ENCODE measurements at places on chromosomes 1 and 21.

GRCh38 chr1:38571726-38572125 is 287.8 kb downstream of the RRAGC start:
- no peak for DNase-seq

GRCh38 chr21:28436286-28436932 is 556.3 kb downstream of the LTN1 start:
- no peak for DNase-seq

GRCh38 chr1:150516616-150517015 is 1.1 kb downstream of the FALEC start:
- no peak for DNase-seq

DNA sequence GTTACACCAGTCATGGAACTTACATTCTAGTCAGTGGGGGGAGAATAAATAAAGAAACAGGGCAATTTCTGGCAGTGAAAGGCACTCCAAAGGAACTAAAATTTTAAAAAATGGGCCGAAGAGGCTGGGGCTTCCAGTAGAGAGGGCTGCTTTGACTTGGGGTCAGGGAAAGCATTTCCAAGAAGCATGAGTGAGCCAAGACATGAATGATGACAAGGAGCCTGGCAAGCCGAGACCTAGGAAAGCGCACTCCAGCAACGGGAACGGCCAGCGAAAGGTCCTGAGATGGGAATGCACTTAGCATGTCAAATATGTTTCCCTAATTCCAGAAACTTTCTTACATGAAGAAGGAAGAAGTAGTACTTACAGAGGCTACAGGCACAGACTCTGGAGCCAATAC is 95.4 kb upstream of the NGF start:
- DNase-seq: no peak

DNA sequence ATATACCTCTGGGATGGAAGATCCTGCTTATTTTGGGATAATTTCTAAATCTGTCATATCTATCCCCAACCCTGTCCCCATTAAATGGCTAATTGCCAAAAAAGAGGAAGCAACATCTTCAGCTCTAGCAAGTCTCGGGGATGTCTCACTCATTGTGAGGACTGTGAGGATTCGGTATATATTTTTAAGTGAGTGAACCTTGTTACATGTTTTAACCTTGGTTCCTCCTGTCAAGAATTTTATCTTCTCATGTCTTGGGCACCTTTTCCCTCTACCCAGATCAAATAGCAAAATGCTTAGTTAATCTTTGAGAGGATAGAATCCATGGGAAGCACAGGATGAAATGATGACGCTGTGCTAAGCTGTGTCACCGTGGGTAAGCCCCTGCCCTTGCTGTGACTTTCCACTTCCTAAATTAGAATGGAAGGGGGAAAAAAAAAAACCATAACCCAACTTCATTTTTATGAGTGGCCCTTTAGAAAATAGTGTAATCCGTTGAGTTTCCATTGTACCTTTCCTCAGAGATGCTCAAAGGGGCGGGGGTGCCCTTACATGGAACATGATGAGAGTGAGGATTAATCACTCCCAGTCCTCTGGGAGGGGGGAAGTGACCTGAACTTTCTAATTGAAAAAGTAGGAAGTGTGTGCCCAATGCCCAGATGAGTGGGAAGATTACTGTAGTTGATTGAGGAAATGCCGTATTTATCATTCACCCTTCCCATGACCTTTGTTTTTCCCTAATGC is 7.6 kb downstream of the ATP1A1 start:
- no peak for DNase-seq

- DNase-seq: no peak
Measured at GRCh38 chr1:56897150-56898004, 42.8 kb downstream of the C8A start.

- no peak for DNase-seq
Measured at GRCh38 chr1:67618285-67619018, 66.5 kb upstream of the GADD45A start.

GRCh38 chr1:156765666-156766065 is 1.7 kb upstream of the PRCC start:
- DNase-seq: no peak

DNA sequence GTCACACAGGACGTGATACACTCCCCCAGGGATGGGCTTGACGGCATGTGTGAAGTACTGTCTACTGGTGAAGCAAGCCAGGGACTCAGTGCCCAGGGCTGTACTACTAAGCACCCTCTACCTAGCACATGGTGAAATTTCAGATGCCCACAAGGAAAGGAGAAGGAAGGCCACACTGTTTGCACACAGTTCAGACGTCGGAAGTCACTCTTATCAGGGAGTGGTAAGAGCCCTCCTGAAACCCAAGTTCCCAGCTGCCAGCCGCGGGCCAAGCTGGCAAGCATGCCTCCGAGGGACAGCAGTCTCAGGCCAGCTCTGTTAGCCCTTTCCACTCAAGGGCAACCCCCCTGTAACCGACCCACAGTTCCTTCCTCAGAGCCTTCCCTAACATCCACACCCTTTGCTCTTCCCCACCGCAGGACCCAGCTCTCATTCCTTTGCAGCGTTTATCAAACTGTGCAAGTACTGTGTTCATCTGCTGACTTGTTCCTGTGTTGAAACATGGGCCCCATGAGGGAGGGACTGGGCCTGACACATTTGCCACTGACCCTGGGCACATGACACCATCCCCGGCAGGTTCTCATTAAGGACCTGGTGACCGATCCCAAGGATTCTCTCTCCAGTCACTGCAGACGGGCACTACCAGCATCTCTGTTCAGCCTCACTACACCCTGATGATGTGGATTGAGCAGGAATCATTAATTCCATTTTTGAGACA is 58.5 kb downstream of the SLC66A1 start:
- DNase-seq: no peak

DNA sequence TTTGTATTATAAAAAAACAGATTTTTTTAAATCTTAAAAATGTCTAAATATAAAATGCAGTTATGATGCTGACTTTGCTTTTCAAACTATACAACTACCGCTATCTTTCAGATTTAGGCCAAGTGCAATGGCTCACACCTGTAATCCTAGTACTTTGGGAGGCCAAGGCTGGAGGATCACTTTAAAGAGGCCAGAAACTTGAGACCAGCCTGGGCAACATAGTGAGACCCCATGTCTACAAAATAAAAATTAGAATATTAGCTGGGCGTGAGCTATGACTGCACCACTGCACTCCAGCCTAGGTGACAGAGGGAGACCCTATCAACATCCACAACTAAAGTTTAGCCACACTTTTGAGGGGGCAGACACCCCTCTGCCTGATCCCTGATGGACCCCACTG is 20.3 kb downstream of the ZBTB17 start:
- DNase-seq: no peak

- DNase-seq: no peak
Measured at GRCh38 chr1:160399544-160400222, 681 bp upstream of the VANGL2 start.

GRCh38 chr1:17849216-17849615 is 94.1 kb downstream of the ACTL8 start:
- DNase-seq: no peak

DNA sequence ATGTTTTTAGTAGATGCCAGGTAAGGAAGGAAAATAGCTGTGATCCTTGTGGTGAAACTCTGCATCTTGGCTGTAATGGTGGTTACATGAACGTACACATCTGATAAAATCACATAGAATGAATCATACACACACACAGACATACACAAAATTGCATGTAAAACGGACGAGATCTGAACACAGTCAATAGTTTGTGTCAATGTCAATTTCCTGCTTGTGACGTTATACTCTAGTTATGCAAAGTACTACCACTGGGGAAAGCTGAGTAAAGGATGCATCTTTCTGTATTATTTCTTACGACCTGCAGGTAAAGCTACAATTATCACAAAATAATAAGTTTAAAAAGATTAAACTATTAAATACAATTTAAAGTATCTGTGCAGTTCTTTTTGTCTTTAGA is 493.7 kb upstream of the ZP4 start:
- no peak for DNase-seq

DNA sequence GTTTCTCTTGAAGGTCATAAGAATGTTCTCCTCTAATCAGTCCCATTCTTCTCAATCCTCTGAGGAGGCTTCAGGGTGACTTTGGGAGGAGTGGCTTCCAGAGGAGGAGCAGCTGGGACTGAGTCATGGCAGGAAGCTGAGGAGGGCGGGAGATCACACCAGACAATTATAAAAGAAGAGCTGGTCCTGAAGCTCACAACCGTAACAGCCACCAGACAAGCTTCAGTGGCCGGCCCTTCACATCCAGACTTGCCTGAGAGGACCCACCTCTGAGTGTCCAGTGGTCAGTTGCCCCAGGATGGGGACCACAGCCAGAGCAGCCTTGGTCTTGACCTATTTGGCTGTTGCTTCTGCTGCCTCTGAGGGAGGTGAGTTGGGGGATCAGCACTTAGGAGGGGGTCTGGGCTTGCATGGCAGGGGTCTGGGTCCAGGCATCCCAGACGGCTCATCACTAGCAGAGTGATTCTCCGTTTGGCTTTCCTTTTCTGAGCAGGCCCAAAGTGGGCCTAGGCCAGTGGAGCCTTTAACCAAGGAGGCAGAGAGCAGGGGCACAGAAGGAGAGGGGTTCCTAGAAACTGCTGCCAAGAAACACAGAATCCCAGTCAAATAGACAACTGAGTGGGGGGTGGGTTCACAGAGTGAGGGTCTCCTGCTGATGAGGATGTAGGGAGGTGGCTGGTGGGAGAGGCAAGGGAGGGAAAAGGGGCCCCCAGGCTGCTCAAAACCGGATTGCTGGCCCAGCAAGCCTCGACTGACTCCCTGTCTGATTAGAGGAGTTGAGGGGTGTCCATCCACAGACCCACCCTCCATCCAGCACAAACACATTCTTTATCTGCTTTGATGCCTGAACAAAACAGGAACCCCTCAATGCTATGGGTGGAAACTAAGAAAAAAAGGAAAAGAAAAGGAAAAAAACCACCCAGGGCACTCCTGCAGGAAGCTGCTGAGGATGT is at the start of gene ECM1:
Gene ECM1, plus strand, starts transcription at position 198 of the 953 bp plus-strand sequence. Its CDS starts 101 bp downstream, at position 299.
- no peak for DNase-seq

DNA sequence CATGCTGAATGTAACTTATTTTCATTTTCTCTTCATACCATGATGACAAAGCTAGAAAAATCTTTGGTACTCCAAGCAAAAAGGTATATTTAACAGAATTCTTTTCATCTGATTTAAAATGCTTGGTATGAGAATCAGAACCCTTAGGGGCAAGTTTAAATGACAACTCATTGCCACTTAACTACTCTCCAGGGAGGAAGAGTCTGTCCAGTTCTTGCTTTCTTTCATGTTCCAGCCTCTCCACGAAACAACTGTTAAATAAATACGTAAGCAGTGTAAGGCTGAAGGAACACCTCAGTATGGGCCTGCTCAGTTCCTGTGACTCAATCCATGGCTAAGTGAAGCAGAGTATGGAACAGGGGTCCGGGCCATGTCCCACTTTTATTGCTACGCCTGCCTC is 1.6 kb downstream of the LCE2A start:
- no peak for DNase-seq

- DNase-seq: no peak
Measured at GRCh38 chr1:185438936-185439335, 121.9 kb upstream of the IVNS1ABP start.

- DNase-seq: no peak
Measured at GRCh38 chr1:16174886-16175598, 19.2 kb upstream of the EPHA2 start.

GRCh38 chr21:42659416-42660117 is 6.1 kb downstream of the PDE9A start:
- DNase-seq: no peak

GRCh38 chr1:172354291-172355274 is 65.9 kb upstream of the C1orf105 start:
- DNase-seq: no peak

- DNase-seq: no peak
Measured at GRCh38 chr1:208533746-208534598, 289.8 kb upstream of the PLXNA2 start.

GRCh38 chr1:3944578-3945125 is 44.6 kb upstream of the C1orf174 start:
- no peak for DNase-seq

DNA sequence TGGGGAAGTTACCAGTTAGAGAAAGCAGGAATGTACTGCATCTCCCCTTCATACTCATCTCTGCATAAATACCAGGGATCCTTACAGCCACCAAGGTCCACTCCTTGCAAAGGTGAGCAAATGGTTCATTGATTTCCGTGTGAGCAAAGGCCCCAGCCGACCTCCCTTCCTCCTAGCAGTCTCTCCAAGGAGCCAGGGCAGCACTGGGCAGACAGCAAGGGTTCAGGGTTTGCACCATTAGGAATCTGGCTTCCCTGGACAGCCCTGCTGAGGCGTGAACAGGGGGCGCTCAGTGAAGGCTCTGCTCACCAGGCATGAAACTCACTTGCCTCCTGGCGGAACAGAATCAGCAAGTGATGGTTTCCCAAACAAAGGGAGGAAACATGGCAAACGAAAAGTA is 65.7 kb downstream of the MRPL37 start:
- DNase-seq: no peak

- no peak for DNase-seq
Measured at GRCh38 chr1:14366091-14367018, 232.1 kb upstream of the KAZN start.

DNA sequence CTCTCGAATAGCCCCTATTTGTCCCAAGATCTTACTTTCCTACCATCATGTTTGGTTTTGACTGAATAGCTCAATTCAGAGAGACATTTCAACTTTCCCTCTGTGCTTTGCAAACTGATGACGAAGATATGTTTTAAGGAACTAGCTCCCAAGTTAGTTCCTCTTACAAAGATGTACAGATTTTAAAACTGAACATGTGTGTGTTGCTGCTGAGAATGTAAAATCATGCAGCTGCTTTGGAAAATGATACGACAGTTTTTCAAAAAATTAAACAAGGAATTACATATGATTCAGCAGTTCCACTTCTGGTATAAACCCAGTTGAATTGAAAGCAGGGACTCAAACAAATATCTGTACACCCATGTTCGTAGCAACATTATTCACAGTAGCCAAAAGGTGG is 33.6 kb downstream of the KIF26B start:
- no peak for DNase-seq

DNA sequence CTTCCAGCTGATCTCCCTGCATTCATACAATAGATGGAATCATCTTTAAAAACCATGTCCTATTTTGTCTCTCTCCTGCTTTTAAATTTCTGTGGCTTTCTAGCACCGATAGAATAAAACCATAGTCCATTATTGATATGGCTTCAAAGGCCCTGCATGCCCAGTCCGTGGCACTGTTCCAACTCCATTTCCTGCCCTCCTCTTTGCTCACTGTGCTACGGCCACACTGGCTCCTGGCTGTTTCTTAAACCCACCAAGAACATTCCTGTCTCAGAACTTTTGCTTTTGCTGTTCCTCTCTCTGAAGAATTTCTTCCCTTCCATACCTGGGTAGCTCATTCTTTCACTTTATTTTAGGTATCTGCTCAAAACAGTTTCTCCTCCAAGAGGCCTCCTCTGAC is 7.2 kb downstream of the SLAMF1 start:
- no peak for DNase-seq

- no peak for DNase-seq
Measured at GRCh38 chr1:185069202-185069772, 23.9 kb downstream of the RNF2 start.

- no peak for DNase-seq
Measured at GRCh38 chr1:119288751-119289150, 79.8 kb upstream of the HAO2 start.

- DNase-seq: no peak
Measured at GRCh38 chr1:109541102-109541501, 1.4 kb downstream of the GPR61 start.

GRCh38 chr1:237269938-237270337 is 228.0 kb downstream of the RYR2 start:
- DNase-seq: no peak

GRCh38 chr1:174769961-174770549 is 229.7 kb upstream of the CACYBP start:
- DNase-seq: peak; percentile 63
